ENCODE measurements at places on chromosomes 2 and 18.

- DNase-seq, result no peak
Observed at GRCh38 chr2:181304011-181304844, 153.0 kb upstream of the ITGA4 start.

DNA sequence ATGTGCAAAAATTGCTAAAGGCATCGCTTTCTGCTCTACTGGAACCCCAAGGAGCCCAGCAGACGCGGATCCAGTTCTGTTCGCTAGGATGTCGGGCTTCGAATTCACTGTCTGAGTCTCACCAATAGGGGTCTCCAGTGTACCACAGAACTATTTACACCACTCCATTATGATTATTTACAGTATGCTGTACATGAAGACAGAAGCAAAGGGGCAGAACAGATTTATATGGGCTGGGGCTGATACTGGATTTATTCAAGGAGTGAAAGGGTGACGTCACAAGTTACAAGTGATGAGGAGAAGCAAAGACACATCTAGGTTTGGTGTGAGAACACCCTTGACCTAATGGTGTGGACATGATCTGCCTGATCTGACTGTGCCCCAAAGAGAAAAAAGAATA is 185.3 kb upstream of the ATP5MC3 start:
- no peak for DNase-seq

GRCh38 chr2:42073739-42074503 is 26.1 kb downstream of the PKDCC start:
- no peak for DNase-seq

- DNase-seq, result no peak
Observed at GRCh38 chr2:105381101-105381668, 17.7 kb downstream of the FHL2 start.

DNA sequence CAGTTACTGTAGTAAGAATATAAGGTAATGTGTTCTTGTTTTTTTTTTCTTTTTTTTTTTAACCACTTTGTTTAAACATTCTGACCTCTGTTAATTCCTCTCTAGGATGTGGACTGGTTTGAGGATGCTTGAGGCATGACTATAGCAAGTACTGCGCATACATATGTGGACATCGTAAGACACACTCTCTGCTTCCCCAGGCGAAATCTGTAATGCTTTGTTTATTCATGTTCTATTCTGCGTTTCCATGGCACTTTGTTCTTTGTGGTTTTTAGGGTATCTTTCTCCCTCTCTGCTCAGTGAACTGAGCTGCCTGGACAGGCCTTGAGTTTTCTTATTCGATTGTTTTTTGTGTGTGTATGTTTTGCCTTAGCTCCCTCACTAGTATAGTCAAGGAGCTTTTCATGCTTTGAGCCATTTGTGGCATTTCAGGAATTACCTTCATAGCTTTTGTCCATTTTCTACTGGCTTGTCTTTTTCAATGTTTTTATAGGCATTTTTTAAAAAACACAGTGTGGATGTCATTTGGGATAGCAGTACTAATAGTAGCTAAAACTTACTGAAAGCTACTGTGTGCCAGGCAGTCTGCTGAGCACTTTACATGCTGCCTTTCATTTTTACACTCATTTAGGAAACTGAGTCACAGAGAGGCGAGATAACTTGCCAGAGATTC is 1.9 kb upstream of the SH3BP4 start:
- DNase-seq, result no peak

GRCh38 chr2:109064660-109065390 is 64.2 kb upstream of the SH3RF3 start:
- no peak for DNase-seq

DNA sequence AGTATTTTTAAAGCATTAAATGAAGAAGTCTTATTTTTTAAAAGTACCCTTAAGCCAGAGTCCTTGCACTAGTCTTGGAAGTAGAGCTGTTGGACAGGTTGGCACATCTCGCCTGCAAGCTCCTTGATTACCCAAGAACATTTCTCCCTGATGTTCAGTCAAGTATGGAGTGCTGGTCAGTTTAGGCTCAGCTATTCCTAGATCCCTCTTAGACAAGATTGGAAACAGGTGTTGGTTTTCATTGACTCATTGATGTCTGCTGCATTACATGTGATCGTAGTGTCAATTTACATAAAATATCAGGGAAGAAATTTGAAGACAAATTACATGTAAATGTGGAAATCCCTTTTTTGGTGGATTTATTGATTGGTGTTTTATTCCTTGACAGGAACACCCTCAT is 170.4 kb downstream of the ZNF407 start:
- DNase-seq, result no peak

DNA sequence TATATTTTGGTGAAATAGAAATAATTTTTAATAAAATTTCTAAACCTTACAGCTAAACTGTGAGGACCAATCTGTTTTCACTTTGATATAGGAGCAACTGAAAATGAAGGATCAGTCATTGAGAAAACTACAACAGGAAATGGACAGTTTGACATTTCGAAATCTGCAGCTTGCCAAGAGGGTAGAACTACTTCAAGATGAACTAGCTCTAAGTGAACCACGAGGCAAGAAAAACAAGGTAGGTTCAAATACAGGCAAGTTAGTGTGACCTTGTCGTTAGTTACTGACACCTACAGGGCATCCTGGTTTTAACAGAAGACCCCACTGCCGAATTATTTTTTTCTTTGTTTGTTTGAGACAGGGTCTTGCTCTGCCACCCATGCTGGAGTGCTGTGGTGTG is 75.5 kb upstream of the STON1 start:
- no peak for DNase-seq

- DNase-seq, result no peak
Observed at GRCh38 chr2:240458044-240458899, 22.8 kb downstream of the GPC1 start.

GRCh38 chr2:235729557-235729947 is 235.7 kb downstream of the AGAP1 start:
- DNase-seq, result no peak

- DNase-seq, result no peak
Observed at GRCh38 chr2:95315801-95316411, 18.8 kb downstream of the KCNIP3 start.

- DNase-seq, result no peak
Observed at GRCh38 chr2:101508636-101509035, 33.7 kb upstream of the RFX8 start.

DNA sequence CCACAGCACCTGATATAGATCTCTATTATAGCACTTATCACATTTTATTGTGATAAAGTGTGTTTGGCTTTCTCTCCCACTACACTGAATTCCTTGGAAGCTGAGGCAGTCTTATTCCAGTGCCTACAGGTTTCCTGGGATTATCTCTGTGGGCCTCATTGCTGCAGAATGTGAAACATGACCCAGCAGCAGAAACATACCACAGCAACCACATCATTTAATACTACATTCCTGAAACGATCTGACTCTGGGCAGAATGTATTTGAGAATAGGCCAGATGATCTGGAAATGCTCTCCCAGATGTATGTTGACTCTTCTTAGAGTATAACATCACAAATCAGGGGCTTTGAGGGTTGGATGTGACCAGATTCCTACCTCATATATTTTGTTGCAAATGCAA is 323.5 kb upstream of the TANK start:
- DNase-seq, result no peak

GRCh38 chr18:51226068-51226467 is 28.6 kb upstream of the MEX3C start:
- no peak for DNase-seq

GRCh38 chr18:28127228-28127627 is 49.7 kb downstream of the CDH2 start:
- DNase-seq, result no peak

DNA sequence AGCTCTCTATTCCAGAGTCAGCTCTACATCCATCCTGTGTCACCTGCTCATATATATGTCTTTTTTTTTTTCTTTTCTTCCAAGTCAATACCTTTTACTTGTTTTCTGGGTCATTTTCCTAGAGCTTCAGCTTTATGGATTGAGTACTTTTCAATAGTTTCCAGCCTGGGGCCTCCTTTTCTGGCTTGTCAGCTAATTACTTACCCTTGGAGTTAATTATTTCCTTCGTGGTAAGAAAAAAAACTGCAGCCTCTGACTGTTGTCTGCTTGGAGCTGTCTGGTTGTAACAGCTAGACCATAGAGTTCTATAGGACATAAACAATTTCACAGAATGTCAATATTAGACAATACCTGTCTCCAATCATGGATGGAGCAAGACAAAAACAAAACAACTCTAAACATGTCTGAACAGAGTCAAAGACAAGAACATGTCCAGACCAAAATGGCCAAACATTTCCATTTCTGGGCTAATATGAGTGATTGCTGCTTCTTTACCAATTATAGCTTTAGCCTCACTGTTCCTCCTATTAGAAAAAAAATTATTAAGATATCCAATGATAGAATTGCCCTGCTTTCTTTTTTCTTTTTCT is 643.1 kb downstream of the SLC4A3 start:
- DNase-seq, result no peak

DNA sequence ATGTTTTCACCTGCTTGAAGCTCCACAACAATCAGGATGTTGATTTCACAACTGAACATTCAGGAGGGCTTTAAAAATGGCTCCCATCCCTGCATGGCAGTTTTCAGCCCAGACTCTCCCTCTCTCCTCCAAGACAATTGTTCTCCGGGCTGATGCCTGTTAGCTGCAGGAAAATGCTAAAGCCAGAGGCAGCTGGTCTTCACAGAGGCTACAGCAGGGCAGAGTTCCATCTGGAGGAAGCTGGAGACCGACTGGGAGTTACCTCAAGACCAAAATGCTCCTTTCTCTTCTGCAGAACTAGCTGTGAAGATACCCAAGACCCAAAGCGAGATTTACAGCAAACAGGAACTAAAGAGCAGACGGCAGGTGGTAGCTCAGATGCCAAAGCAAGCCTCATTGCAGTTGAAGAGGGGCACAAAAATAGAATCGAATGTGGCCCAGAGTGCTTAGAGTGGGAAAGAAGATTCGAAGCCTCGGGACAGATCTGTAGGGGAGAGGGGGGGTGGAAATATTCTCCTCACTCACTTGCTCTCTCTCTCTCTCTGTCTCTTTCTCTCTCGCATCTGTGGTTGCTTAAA is 423.6 kb downstream of the ZNF521 start:
- DNase-seq, result no peak

DNA sequence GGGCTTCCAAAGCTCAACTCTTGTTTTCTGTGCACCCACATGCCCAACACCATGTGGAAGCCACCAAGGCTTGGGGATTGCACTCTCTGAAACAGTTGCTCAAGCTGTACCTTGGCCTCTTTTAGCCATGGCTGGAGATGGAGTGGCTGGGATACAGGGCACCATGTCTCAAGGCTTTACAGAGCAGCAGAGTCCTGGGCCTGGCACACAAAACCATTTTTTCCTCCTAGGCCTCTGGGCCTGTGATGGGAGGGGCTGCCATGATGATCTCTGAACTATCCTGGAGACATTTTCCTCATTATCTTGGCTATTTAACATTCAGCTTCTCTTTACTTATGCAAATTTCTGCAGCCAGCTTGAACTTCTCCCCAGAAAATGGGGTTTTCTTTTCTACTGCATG is 179.7 kb upstream of the LRP1B start:
- no peak for DNase-seq

DNA sequence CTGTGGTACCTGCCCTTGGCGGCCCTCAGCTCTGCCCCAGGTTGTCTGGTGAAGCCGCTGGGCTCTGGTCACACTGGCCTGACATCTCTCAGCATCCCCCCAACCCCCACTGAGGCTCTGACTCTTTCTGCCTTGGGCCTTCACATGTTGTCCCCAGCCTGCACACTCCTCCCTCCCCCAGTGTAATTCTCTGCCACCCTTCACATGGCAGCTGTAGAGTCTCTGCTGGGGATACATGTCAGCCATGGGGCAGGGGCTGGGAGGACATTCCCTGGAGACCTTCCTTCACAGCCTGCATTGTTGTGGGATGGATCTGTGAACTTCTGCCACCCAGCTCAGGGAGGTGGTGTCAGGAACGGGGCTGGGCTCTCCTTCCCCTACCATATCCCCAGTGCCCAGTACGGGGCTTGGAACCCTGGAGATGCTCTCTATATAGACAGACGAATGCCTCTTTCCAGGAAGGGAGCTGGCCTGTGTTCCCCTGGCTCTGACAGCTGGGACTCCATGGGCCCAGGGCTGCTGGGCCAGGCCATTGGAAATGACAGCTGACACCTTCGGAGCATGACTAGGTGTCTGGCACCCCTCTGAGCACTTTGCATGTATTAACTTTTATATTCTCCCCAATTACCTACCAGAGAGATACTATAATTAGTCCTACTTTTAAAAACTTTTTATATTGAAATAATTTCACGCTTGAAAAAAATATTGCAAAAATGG is 151.5 kb downstream of the INHBB start:
- DNase-seq, result no peak

DNA sequence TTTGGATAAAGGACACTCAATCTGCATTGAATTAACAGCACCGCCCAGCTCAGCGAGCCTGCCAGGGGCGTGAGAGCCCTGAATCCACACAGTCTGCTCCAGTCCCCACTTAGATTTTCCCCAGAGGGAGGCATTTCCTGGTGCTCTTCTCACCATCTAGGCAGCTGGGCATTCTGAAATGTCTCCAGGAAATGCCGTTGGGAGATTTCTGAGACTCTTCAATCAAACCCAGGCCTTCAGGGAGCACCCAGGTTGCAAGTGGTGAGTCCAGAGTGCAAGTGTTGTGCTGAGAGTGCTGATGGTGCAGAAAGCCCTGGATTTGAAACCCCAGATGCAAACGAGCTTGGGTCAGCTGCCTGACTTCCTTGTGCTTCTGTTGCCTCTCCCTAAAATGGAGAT is 23.4 kb upstream of the TMEM37 start:
- no peak for DNase-seq

DNA sequence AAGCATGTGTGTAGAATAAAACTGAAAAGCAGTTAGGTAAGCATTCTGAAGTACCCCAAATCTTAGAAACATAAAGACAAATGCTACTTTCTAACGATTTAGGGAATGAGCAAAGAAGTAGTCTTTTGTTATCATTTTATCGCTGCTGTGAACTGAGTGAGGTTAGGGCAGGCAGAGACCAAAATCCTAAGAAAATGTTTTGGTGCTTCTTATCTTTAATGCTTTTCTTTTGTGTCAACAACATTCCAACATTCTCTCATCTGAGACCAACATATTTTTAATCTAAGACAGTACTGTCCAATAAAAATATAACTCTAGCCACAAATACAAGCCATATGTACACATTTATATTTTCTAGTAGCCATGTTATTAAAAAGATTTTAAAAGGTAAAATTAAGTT is 789.4 kb upstream of the PIK3C3 start:
- no peak for DNase-seq

DNA sequence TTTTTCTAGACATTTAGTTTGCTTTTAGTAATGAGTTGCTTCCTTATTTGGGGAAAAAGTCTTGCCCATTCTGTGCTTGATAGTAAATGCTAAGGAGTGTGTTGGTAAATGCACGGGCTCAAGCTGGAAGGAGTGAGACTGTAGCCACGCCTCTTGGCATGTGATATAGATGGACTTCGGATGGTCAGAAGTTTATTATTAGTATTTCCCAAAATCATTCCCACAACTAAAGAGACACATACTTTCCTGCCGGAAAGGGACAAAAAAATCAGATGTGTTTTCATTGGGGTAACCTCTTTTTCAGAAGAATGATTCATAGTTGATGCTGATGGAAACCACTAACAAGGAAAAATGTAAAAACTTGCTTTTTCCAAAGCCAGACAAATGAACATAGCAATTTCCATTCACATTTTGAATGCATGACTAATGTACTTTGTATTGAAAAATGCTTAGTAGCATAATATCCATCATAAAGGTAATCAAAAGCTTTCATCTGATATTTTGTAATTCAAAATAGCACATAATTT is 133.2 kb downstream of the ZNF532 start:
- no peak for DNase-seq

All from activated naive CD4-positive, alpha-beta T cell (primary cell).